DMS79 treated with DMSO at 0.1 percent for 48 hours (cell line): ENCODE measurements at places on chromosomes 3 and 15.

- DNase-seq: no peak
These were observed 36.3 kb downstream of the ZBTB20 start for GRCh38 chr3:115110830-115111229.

GRCh38 chr3:38489766-38490165 is 6.4 kb upstream of the EXOG start:
- no peak for DNase-seq

DNA sequence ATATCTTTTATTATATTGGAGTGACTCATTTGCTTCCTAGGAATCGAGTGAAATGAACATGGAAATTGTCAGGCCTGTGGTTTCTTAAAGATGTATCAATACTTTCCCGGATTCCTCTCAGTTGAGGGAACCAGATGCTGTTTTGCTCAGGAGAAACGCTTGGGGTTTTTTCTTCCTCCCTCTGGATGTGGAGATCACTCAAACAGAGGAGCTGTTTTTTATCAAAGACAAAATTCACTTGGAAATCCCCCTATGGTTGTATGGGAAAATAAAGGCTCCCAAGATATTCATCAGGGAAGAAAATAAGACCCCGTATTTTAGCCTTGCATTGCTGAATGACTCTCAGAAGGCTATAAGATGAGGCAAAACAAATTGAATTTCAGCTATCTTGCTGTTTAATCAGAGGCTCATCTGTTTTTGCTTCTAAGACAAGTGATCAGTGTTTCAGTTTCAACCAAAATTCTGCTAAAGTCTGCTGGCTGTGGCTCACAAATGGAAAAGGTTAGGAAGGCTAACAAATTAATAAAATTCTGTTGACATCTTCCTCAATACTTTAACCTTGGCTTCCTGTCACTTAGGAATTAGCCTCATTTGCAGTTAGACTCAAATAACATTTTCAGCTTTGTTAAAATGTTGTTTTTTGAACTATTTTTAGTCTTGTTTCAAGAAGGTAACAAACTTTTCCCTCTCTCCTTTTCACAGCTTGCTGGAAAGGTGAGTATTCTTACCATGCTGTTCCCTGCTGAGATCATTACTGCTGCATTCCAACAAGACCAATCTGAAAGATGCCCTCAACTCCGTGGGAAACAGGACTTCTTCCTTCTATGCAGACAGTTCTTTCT is 83.6 kb downstream of the COL6A5 start:
- no peak for DNase-seq

GRCh38 chr3:60952055-60952454 is 299.2 kb downstream of the FHIT start:
- DNase-seq: no peak

DNA sequence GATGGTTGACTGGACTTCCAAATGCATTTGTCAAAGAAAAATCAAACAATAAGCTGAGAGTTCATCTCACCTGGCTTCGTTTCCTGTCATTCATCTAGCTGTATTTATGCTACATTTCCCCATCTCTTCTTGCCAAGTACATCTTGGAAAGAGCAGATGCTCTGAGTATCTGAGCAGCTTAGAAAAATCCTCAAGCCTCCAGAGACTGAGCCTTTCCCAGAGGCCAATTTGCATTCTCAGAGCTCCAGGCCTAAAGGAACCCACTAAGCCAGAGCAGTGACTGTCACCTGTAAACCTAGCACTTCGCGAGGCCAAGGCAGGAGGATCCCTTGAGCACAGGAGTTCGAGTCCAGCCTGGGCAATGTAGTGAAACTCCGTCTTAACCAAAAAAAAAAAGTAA is 100.5 kb downstream of the XXYLT1 start:
- DNase-seq: no peak
